ENCODE measurements at places on chromosomes 12 and 14. TPM values are rescaled to one million over a fixed set of nuclear protein-coding genes. Genes with fewer than 3 reads are reported as not detected.

DNA sequence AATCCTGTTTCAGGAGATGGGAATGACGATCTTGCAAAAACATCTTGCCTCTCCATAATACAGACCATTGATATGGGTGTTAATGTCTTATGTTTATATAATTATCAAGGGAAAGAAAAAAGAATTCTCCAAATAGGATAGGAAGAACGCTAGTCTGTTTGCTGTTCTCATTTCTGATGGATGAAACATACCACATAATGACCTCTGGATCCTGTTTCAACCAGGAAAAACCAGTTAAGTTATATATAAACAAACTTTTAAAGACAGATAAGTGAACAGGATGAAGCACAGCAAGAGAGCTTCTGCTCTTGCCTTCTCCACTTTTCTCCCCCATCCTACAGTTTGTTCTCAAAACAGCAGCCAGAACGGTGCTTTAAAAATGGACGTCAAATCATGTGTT is 27.8 kb downstream of the COQ6 start:
- no peaks in the 10 kb centered on the region for H3K27me3 ChIP-seq
- DNase-seq: no peak
- no peaks in the 10 kb centered on the region for H3K4me1 ChIP-seq
- H3K4me3 ChIP-seq: no peak overlapping the region
- H3K27ac ChIP-seq: no peak overlapping the region

DNA sequence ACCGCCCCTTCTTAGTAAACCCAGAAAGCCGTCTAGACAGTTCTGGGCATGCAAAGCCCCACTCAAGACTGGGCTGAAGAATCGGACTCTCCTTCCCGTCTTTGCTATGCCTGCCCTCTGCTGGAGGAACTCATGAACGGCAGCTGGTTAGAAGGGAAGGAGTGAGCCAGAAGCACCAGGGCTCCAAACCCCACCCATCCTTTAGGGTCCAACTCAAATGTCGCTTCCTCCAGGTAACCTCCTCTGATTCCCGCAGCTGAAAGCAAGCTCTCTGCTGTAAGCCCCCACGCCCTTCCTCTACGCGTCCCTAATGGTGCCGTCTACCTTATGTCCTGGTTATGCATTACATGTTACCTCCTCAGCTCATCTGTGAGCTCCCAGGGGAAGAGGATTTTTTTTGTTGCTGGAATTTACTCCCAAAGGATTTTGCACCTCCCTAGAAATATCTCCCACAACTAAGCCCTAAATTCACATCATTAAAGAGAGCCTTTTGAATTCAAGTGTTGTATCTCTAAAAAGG is 59.0 kb upstream of the SCN8A start:
- no peaks in the 10 kb centered on the region for H3K27me3 ChIP-seq
- H3K27ac ChIP-seq: no peak overlapping the region
- no peaks in the 10 kb centered on the region for H3K36me3 ChIP-seq
- peak; percentile 88 for DNase-seq

The TMEM229B gene
- 77.4 TPM for total RNA-seq

- no peak overlapping the region for H3K4me3 ChIP-seq
- H3K4me1 ChIP-seq: no peaks in the 10 kb centered on the region
- H3K27me3 ChIP-seq: no peaks in the 10 kb centered on the region
- no peak for DNase-seq
- no peak overlapping the region for H3K27ac ChIP-seq
- H3K36me3 ChIP-seq: no peaks in the 10 kb centered on the region
Observed at GRCh38 chr12:85580562-85581168, 255.5 kb downstream of the RASSF9 start.

- H3K4me1 ChIP-seq: no peaks in the 10 kb centered on the region
- no peak overlapping the region for H3K27ac ChIP-seq
- DNase-seq: no peak
- H3K36me3 ChIP-seq: no peaks in the 10 kb centered on the region
- no peak overlapping the region for H3K4me3 ChIP-seq
Observed at GRCh38 chr12:27498761-27499160, 25.2 kb upstream of the PPFIBP1 start.

All from testis (tissue), 5 donors.